ENCODE measurements at places on chromosomes 6 and 20.

- DNase-seq: no peak
Observed at GRCh38 chr6:35710241-35710847, 21.6 kb upstream of the FKBP5 start.

DNA sequence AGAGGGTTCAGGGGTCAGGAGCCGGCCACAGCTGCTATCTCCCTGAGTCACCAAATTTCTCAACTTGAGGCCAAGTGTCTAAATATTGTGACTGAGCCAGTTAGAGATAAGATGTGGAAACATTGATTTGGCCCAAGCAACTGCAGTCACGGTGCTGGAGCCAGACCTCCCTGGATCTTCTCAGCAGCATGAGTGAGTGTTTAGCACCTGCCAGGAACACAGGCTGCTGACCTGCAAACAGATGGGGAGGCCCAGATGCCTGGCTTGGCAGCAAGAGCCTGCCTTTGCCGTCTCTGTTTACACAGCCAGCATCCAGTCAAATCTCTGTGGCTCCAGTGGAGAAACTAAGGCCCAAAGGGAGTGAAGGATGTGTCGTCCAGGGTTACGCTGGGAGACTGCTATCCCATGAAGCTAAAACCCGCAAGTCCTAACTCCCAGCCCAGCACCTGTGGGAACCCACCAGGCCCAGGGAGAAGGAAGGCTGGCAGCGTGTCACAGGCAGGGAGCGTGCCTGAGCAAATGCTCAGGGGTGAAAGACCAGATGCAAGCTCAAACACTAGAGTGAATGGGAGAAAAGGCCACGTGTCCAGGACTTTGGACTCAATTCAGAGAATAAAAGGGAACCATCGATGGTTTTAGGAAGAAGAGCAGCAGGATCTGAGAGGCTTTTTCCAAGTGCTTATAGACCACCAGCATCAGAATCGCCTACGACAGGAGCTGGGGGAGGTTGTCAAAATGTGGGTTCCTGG lies 15.9 kb upstream of the PTGIS start:
- peak; percentile 58 for DNase-seq

DNA sequence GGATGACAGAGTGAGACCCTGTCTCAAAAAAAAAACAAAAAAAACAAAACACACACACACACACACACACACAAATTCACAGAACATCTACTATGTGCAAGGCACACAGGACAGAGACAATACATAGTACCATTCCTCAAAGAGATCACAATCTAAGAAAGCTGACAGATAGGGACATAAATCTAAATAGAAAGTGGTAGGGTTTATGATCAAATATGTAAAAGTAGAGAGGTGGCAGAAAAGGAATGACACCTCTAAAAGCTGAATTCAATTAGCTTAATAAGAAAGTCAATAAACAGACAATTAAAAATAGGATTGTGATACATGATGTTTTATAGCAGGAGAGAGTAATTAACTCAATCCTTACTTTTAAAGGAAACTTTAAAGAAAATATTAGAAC lies 41.5 kb downstream of the USP45 start:
- DNase-seq: no peak

DNA sequence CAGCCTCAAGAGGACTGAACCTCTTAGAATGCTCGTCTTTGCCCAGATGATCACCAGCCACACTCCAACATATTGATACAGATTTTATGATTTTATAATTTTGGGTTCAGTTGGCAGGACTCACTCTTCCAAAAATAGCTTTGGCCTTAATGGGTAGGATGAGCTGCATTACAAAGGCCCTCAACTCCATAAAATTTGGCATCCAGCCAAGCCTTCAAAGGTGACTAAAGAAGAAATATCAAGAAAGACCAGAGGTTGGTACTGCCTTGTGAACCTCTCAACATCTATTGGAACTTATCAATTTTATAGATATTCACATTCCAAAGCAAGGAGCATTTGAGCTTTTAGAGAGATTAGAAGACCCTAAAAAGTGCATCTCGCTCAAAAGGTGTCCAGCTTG lies 48.4 kb upstream of the SNAP25 start:
- DNase-seq: no peak

- no peak for DNase-seq
Observed at GRCh38 chr20:64183313-64183712, 19.1 kb downstream of the MYT1 start.

GRCh38 chr6:390914-391558 lies 516 bp upstream of the IRF4 start:
- DNase-seq: peak; percentile 68

DNA sequence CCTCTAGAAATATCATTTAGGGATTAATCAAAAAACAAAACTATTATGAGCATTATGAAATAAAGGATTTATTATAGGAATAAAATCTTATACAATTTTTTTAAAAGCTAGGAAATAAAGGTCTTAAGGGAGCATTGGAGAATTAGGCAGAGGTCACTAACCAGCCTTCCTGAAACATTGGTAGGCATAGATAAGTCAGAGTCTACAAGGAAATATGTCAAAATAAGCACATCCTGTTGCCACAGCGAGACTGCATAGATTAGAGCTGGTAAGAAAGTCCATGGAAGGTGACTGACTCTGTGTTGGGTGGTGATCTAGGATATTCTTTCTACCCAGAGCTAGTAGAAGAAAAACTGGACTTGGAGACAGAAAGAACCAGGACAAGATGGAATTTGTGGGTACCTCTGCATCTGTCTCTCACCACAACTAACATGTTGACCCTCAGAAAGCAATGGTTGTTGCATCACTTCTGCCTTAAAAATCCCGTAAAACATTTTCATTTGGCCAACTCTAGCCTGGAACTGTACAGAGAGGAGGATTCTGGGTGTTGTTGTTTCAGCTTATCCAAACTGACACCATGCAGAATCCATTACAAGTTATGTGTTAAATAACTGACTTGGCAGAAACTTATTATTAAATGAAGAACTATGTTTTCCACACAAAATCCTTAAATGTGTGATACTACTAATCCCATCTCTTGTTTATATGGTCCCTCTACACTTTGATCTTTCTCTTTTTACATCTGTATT lies 77.1 kb downstream of the FBXO5 start:
- no peak for DNase-seq

DNA sequence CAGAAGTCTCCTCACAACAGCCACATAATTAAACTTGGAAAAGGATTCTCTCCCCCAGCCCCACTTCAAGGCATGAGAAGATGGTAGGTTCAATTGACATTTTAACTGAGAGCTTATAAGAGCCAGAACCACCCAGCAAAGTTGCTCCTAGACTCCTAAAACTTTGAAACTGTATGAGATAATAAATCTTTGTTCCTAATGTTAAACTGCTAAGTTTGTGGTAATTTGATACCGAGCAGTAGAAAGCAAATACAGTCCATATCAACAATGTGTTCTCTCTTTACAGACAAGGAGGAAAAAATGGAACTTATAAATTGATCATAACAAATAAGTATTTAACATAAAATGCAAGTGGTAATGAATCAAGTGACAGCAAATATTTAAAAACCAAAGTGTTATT lies 831.8 kb downstream of the MAFB start:
- DNase-seq: no peak

DNA sequence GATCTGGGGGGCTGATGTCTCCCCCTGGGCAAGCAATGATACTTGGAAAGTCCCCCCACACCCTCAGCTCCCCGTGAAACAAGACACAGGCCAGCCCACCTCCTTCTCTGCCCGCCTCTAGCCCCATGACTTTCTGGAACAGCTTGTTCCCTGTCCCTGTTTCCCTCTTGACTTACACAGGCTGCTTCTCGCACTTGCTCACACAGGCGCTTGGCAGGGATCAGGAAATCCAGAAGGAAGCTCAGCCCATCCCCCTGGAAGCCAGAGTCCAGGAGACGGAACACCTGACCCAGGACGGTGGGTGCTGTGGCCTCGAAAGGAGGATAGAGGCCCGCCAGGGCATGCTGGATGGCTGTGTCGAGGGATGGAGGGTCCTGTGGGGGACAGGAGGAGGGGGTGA lies 14.8 kb downstream of the KIAA1755 start:
- DNase-seq: no peak
